ENCODE measurements at places on chromosomes 5 and 9. TPM values are rescaled to one million over a fixed set of nuclear protein-coding genes. Genes with fewer than 3 reads are reported as not detected.

Gene FCN2
- not detected for total RNA-seq

Gene ST8SIA4
- total RNA-seq, result 0.50 TPM

DNA sequence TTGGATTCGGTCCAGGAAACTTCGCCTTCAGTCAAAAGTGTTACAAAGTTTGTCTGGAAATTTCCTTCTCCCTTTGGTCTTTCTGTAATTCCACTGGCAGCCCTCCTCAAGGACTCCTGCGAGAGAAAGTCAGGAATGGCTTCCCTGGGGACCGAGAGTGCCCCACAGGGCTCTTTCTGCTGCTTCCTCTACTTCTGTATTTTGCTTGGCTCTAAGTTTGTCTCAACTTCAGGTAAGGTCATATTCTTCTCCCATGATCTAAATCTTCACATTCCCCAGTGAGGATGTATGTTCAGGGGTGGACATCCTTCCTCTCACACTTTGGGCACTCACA, 10.3 kb upstream of the RIOK2 start:
- no peaks in the 10 kb centered on the region for H3K27me3 ChIP-seq
- H3K4me1 ChIP-seq, result no peaks in the 10 kb centered on the region
- no peak overlapping the region for H3K27ac ChIP-seq
- no peaks in the 10 kb centered on the region for H3K36me3 ChIP-seq

- no peaks in the 10 kb centered on the region for H3K36me3 ChIP-seq
- no peak overlapping the region for H3K27ac ChIP-seq
- H3K4me1 ChIP-seq, result no peaks in the 10 kb centered on the region
- no peak overlapping the region for H3K4me3 ChIP-seq
- no peak for DNase-seq
Measured at GRCh38 chr5:174363934-174364333, 318.4 kb downstream of the NSG2 start.

DNA sequence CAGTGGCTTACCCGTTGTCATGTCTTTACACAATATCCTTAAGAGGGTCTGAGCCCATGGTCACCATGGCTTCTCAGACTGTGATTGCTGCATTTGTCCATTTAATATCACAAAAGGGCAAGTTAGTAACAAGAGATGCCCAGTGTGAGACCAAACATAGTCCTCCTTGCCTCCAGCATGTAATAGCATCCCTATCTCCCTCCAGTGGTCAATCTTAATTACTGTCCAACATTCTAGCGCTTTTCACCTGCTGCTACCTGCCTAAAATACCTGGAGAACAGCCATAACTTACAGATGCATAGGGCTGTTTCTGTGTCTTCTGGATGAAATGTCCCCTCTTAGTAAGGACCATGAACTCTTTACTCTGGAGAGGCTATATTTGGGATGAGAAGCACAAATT, 267.2 kb upstream of the DAB2 start:
- H3K4me3 ChIP-seq, result no peak overlapping the region
- H3K27me3 ChIP-seq, result no peaks in the 10 kb centered on the region
- no peaks in the 10 kb centered on the region for H3K4me1 ChIP-seq

GRCh38 chr9:15696979-15697378, 144.1 kb downstream of the CCDC171 start:
- DNase-seq, result no peak
- H3K4me1 ChIP-seq, result no peaks in the 10 kb centered on the region
- no peaks in the 10 kb centered on the region for H3K27me3 ChIP-seq

DNA sequence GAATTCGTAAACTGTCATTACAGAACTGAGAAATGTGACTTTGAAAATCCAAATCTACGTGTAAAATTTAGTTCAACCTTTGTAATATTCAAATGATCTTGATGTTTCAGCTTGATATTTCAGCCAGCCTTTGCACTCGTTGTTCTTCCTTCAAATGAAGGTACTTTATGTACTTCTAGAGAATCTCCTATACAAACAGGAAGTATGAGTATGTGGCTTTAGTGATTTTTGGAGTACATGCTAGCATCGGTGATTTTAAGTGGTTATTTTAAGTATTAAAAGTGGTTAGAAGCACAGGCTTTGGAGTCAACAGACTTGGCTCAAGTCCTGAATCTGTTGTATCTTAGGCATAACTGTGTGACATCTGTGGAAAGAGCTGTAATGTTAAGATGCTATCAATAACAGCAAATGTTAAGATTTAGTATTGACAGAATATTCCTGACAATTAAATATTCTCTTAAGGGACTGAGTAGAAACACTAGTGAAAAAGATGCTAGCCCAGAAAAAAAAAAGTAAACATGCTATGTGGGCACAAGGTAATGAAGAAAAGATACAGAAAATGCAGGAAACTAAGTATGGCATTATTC, 398.0 kb downstream of the ADGRV1 start:
- no peak overlapping the region for H3K27ac ChIP-seq
- H3K4me1 ChIP-seq, result no peaks in the 10 kb centered on the region
- no peaks in the 10 kb centered on the region for H3K27me3 ChIP-seq
- H3K4me3 ChIP-seq, result no peak overlapping the region
- H3K36me3 ChIP-seq, result no peaks in the 10 kb centered on the region
- no peak for DNase-seq

DNA sequence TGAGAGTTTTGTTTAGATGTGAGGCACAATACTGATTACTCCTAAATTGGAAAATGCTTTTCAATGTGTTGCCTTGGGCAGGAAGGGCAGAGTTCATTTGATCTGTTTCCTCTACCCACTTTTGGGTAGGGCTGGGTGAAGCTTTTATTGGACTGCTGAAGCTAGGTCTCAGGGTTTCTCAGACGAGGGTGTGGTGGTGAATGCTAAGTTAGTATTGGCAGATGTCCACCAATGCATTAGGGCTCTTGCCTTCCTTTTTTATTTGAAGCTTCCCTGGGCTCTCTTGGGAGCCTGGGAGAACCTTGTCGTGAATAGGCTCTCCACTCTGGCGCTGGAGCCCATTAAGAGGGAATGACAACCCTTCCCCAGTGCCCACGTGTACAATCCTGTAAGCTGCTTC, 23.1 kb downstream of the SPTAN1 start:
- H3K36me3 ChIP-seq, result peaks cover 57% of the 10 kb centered on the region
- no peak overlapping the region for H3K4me3 ChIP-seq
- H3K4me1 ChIP-seq, result no peaks in the 10 kb centered on the region
- no peak overlapping the region for H3K27ac ChIP-seq

DNA sequence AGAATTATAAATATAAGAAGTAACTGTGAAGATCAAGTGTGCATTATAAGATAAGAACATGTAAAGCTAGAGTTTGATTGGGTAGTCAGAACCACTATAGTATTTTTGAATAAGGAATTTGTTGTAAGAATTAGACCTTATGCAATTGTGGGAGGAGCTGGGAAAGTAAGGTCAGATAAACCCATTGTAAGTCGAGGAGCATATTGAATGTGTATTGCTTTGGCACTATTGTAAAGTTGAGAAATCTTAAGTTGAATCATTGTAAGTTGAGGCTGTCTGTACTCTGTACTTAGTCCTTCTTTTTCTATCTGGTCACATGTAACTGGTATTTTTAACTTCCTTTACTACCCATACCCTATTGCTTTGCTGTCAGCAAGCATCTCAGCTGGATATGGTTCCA, 158.7 kb downstream of the CCDC171 start:
- H3K27me3 ChIP-seq, result no peaks in the 10 kb centered on the region
- no peak overlapping the region for H3K4me3 ChIP-seq
- DNase-seq, result no peak
- no peak overlapping the region for H3K27ac ChIP-seq

Data from H1 (cell line).